ENCODE measurements at places on chromosomes 7 and 10.

GRCh38 chr7:151248346-151249033 lies at the start of gene SMARCD3:
Gene SMARCD3, minus strand, starts transcription at chr7:151248694. Its CDS starts 132 bp downstream, at chr7:151248562.
- peak; percentile 53 for DNase-seq

- DNase-seq, result peak; percentile 74
These were observed 85.1 kb downstream of the HIPK2 start for GRCh38 chr7:139692723-139693122.

GRCh38 chr10:61223576-61223975 lies 229.6 kb downstream of the TMEM26 start:
- no peak for DNase-seq

GRCh38 chr10:101720606-101721230 lies 25.7 kb upstream of the FBXW4 start:
- no peak for DNase-seq

DNA sequence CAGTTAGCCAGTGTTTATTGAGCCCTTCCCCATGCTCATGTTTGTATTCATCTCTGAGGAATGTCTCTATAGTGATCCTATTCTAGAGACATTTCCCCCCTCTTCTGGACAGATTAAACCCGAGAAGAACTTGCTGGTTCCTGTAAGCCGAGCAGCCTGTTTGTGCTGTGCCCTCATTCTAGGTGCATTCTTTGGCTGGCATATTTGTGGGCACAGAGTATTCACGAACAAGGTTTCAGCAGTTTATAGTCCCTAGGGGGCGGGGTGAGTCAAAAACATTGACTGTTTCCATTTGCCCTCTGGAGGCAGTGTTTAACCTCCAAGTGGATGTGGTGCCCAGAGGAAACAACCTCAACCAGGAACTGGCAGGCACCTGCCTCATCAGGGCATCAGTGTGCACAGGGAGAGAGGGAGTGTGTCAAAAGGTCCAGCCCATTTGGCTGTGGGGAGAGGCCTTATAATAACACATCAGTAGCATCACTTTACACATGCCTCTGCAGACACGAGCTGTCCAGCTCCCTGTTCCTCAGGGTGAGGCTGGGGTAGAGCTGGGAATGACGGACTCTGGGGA lies 273.3 kb upstream of the LRGUK start:
- DNase-seq, result peak; percentile 30

DNA sequence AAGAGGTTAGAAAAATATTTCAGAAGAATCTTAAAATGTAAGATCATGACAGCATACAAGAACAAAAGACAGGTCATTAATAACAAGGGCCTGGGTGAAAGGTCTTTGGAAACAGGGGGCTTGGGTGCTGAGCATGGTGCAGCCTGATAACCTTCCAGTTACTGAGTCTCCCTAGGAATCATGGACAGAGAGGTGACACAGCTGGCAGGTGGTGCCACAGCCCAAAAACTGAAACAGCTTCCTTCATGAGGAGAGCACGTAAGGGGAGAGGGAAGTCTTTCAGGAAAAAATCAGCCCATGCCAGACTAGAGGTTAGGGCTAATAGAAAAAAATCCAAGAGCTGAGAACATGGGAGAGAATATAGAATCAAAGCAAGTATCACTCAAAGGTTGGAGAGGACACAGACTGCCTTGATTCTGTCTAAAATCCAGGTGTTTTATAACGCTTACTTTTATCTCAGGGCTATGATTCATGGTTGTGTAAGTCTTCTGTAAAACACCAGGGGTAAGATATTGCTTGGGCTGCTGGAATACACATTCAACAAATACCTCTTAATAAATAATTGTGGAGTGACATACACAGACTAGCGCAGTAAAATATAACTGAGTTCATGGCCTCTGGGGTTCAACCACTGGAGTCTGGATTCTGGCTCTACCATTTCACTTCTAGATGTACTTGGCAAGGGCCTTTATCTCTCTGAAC lies 88.1 kb downstream of the SEMA3C start:
- no peak for DNase-seq

DNA sequence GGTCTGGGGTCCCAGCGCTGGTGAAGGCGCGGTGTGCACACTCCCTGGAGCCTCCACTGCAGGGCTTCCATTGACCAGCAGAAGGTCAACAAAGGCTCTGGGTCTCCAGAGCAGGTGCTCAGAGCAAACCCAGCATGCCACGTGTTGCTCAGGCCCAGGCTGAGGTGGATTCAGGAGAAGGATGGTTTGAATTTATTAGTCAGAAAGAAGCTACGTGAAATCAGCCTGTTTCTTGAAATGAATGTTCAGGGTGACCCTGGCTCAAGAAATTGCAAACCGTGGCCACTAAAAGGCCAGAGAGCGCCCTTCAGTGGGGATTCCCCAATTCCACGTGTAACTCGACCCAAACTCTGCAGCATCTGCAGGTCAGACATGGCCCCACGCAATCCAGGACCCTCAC lies 82.7 kb upstream of the PFKP start:
- no peak for DNase-seq

GRCh38 chr7:143493751-143494150 lies 16.1 kb downstream of the TAS2R41 start:
- no peak for DNase-seq

DNA sequence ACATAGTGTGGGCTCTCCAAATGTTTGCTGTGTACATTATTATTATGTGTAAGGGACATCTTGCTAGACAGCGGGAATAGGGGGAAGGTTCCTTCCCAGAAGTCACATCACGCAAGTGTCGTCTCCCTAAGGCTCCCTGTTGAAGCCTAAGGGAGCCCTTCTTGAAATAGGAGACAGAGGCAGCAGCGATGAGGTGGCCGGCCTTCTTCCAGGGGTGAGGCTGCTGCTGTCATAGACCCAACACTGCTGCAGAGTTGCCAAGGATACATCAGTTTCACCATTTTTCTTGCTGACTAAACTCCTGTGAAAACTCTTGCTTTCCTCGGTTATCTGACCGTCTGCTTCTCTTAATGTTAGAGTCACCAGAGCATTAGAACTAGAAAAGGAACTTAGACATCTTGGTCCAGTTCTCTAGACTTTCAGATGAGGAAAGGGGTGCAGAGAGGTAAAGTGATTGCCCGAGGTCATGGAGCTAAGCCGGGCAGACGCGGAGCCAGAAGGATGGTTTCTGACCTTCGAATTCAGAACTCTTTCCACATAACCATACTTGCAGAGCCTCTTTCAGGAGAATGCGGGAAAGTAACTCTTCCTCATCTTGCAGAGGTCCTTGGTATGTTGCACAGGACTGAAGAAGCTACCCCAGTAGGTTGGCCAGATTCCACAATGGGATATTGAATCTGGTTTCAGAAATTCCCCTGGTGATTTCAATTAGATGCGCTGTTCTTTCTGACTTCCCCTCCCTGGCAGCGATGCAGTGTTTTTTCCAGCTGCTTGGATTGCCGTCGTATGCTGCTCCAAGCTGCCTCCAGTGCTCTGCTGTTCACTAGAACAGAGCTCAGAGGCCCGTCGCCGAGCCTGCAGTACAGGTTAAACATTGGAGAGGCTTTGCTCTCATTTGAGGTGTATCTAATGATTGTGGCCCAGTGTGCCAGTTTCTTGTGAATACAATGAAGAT lies 217.1 kb downstream of the CAMK1D start:
- no peak for DNase-seq

GRCh38 chr10:116696919-116697318 lies 45.4 kb downstream of the HSPA12A start:
- no peak for DNase-seq

GRCh38 chr10:63744060-63744941 lies 223.1 kb downstream of the REEP3 start:
- DNase-seq, result peak; percentile 10

DNA sequence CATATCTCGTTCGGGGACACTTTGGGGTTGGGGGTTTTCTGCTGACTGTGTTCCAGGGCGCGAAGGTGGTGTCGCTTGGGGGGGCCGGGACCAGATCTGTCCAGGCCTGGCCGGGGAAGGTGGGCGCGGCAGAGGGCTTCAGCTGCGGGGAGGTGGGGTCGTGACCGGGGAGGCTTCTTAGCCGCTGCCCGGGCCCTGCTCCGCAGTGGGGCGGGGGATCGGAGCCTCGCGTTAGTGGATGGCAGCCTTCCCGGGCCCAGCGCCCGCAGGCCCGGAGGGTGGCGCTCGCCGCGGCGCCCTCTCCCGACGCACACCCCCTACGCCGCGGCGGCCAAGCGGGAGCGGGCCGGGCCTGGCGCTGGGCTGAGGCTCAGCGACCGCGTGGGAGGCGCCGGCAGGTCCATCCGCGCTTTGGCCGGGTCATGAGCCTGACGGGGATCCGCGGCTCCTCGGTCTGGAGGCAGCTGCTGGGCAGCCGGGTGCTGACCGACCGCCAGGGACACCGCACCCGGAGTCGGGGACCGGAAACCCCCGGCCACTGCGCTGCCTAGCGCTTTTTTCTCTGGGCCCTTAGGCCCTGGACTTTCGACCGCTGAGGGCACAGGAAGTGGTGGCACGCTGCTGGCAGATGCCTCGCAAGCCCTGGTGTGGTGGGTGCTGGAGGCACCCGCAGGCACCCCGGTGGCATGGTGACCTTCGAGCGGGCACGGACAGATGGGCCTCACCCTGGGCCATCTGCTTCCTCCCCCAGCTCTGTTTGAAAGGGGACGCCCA lies 1.2 kb downstream of the AGAP3 start:
- no peak for DNase-seq

- DNase-seq, result no peak
These were observed 37.7 kb downstream of the HABP2 start for GRCh38 chr10:113590581-113590980.

GRCh38 chr7:129824291-129825208 lies 128.2 kb downstream of the UBE2H start:
- peak; percentile 87 for DNase-seq

DNA sequence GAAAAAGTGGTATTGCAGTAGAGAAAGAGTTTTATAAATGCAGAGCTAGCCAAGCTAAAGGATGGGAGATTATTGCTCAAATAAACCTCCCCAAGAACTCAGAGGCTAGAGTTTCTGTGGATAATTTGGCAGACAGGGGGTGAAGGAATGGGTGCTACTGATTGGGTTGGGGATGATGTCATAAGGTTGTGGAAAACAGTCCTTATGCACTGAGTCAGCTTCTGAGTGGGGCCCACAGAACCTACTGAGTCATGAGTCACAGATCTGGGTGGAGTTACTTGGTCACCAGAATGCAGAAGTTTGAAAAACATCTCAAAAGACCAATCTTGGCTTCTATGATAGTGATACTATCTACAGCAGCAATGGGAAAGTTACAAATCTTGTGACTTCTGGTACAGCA lies 1146.7 kb downstream of the TYW1 start:
- DNase-seq, result no peak

DNA sequence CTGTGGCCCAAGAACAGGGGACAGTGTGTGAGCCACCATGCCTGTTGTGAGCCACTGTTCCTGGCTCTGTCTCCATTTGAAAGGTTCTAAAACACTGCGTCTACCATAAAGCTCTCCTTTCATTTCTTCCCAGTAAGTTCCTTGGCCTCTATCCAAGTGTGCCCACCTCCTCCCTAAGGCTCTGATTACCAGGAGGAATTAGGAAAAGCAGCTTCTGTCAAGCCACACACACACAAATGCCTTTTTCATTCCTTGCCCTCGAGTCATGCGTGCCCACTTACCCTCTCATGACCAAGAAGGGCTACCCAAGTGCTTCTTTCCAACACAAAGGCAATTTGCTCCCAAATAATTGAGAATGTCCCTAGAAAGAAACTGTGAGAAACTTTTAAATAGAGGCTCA lies 70.8 kb upstream of the PARD3 start:
- no peak for DNase-seq

- no peak for DNase-seq
These were observed 186.0 kb upstream of the GDF10 start for GRCh38 chr10:47113907-47114500.

GRCh38 chr10:70604106-70604505 lies 1.6 kb upstream of the PRF1 start:
- DNase-seq, result no peak

GRCh38 chr10:31188792-31189406 lies 130.1 kb upstream of the ZEB1 start:
- DNase-seq, result no peak

GRCh38 chr10:36362257-36362656 lies 720.2 kb upstream of the FZD8 start:
- no peak for DNase-seq
